ENCODE measurements at places on chromosomes 16 and 17.
A peak's percentile ranks its signal among the peaks of the same experiment; 100 is the strongest.

GRCh38 chr17:27423651-27424050 is 32.6 kb upstream of the KSR1 start:
- no peak for DNase-seq

DNA sequence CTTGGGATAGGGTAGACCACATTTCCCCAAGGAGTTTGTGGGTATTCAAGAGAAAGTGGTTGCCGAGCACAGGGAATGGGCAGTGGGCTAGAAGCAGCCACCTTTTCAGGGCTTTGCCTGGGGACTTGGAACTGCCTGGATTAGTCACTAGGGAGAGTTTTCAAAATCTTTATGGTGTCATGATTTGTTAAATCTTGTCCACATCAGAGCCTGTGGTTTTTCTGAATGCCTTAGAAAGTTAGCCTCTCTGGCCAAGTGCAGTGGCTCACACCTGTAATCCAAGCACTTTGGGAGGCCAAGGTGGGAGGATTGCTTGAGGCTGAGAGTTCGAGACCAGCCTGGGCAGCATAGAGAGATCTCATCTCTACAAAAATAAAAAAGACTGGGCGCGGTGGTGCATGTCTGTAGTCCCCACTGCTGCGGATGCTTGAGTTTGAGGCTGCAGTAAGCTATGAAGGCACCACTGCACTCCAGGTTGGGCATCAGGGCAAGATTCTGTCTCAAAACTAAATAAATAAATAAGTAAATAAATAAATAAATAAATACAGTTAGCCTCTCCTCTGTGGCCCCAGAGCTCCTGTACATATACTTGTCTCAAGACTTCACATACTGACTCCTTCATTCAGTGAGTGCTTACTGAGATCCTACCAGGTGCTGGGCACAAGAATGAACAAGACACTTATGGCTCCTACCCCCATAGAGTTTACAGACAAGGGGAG is 76.3 kb upstream of the HNF1B start:
- DNase-seq: no peak

DNA sequence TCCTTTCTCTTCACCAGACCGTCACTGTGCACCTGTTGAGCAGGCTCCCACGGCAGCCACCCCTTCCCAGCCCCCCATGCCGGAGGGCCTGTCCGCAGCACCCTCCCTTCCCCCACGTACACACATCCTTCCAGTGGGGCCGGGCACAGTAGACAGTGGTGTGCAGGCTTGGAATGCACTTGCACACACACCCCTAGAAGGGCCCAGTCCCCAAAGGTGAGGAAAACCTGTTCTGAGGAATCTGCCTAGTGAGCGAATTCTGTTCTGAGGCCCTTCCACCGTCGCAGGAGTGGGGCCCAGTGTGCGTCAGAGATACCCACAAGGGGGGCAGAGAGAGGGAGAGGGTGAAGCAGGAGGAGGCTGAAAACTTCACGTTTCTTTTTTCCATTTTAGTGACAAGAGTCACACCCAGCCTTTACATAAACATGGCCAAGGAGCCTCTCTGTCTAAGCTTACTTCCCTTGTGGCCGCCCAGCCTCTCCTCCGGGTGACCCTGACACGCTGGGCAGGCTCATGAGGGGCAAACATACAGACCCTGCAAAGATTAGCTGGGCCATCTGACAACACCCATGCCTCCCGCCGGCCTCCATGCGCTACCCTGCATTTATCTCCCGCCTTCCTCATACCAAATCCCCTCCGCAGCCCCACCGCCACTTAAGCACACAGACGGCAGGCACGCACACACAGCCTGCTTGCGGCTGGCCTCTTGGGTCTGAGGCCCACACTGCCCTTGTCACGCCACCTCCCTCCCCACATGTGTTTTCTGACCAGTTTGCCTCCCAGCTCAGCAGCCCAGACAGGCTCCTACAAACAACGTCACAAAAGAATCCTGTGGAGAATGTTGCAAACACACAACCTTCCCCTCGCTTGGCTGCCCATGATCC is 1.8 kb downstream of the ZBTB4 start:
- peak; percentile 53 for DNase-seq

- no peak for DNase-seq
Observed at GRCh38 chr17:30091771-30092170, 24.8 kb upstream of the NSRP1 start.

DNA sequence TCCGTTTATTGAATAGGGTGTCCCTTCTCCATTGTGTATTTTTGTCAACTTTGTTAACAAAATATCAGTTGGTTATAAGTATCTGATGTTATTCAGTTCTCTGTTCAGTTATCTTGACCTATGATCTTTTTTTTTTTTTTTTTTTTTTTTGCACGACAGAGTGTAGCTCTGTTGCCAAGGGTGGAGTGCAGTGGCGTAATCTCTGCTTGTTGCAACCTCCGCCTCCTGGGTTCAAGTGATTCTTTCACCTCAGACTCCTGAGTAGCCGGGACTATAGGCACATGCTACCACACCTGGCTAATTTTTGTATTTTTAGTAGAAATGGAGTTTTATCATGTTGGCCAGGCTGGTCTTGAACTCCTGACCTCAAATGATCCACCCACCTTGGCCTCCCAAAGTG is 215.8 kb downstream of the BCAS3 start:
- DNase-seq: no peak

DNA sequence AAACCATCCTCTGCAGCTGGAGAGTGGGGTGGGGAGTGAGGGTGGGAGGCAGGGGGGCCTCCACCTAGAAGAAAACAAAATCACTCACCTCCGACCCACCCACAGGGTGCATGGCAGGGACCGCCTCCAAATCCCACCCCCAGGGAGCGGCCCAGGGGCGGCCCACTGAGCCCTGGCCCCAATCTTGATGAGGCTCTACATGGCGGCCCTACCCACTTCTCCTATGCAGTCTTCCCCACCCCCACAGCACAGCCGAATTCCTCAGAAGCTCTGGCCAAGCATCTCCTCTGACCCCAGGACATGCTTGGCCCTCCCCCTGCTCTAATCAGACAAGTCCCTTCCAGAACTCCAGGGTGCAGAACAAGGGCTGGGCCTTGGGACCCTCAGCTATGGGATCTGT is 18.2 kb upstream of the FASN start:
- no peak for DNase-seq

DNA sequence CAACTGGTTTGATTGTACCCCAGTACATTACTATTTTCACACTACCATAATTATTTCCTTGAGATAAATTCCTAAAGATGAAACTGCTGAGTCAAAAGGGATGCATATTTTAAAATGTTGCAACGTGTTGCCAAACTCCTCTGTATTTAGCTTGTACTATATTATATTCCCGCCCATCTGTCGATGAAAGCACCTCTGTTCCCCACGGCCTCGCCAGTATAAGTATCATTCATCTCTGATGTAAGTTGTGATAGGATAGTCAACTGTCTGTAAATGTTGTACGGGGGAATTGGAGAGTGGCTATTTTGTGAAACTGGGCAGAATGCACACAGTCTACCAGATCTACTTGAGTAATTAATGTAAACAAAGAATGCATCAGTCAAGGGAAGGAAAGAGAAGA is 47.7 kb upstream of the TNRC6A start:
- no peak for DNase-seq

GRCh38 chr17:39236450-39236927 is 10.7 kb upstream of the STAC2 start:
- no peak for DNase-seq

DNA sequence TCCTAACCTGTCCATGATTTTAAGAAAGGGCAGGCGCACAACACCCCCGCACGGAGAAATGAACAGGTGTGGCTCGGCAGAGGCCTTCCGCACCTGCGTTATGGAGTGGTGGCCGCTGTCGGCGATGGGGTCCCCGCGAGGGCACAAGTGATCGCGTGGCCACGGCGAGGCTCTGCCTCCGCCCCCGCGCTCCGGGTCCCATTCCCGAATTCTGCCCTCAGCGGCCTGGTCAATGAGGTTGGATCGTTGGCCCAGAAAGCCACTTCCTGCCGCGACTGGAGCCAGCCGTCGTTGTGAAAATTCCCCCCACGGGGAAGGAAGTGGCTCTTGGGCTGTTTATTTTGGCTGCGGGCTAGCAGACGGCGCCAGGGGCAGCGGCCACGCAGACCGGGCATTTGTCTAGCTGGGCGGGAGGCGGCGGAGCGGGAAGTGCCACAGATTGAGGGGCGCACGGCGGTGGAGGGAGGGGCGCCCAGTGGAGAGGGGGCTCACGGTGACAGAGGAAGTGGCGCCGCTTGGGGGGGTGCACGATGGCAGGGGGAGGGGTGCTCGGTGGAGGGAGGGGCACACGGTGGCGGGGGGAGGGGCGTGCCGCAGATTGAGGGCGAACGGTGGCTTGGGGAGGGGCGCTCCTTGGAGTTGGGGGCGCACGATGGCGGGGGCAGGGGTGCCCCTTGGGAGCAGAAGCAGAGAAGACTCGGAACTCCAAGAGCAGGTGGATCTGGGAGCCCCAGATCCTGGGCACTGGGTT is 25.0 kb downstream of the MRC2 start:
- peak; percentile 50 for DNase-seq

DNA sequence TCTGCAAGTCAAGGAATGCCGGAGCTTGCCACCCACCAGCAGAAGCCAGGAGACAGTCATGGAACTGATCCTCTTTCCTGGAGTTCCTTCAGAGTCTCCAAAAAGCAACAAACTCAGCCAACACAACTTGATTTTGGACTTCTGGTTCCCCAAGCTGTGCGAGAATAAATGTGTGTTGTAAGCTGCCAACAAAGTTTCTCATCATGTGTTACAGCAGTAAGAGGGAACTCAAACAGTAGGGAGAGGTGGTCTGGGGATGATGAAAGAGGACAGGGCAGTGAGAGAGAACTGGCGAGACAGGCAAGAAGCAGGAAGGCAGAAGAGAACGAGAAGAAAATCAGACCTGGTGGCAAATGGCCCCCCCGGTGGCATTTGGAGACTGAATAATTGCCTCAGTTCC is 204.9 kb downstream of the MAF start:
- DNase-seq: no peak

GRCh38 chr17:10013365-10014112 is 108.5 kb upstream of the RCVRN start:
- DNase-seq: no peak

DNA sequence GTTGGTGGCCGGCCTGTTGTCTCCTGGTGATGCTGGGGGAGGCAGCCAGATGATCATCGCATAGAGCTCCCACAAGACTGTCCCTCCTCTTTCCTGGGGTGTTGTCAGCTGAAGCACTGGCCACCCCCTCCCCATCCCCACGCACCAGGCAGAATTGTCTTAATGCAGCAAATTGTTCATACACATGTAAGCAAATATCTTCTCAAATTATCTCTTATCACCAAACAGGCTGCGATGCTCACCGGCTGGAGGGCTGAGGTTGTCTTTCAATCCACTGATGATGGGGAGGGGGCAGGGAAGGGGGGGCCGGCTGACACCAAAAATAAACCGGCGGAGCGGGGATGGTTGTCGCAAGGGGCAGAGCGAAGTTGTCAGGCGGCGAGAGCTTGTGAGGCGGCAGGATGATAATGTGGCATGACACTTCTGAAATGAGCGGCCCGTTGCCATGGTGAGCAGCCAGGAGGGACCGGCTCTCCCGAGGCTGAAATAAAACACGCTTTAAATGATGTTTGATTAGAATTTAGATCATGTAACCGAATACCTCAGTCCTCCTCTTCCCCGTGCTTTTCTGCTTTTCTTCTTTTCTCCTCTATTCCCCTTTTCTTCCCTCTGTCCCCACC is 59.8 kb downstream of the MRM1 start:
- DNase-seq: no peak

- no peak for DNase-seq
Observed at GRCh38 chr17:76671912-76672262, 28.3 kb upstream of the ST6GALNAC1 start.

GRCh38 chr16:88700636-88701482 is 5.3 kb downstream of the RNF166 start:
- peak; percentile 94 for DNase-seq

GRCh38 chr17:82399041-82399441 is 19.1 kb upstream of the HEXD start:
- no peak for DNase-seq

- no peak for DNase-seq
Observed at GRCh38 chr17:48601207-48601538, 3.6 kb downstream of the HOXB6 start.

DNA sequence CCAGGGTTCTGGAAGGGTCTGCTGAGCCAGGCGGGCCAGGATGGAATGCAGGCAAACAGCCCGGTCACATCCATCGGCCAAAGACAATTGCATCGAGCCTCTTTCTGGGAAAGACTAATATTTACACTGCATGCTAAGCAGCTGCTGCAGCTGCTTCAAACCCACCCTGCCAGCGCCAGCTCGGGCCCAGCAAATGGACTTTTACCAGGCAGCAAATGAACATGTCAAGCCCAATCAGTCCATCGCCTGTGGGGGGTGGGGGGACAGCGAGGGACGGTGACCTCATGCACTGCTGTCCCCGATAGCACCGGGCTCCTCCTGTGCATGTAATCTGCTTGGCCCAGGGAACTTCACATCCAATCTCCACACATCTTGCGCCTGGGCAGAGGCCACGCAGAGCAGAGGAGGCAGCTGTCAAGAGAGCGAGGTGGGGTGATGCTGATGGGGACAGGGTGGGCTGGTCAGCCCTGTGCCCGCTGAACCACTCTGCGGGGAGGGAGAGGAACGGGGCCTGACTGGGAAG is 39.4 kb upstream of the CDH5 start:
- no peak for DNase-seq

DNA sequence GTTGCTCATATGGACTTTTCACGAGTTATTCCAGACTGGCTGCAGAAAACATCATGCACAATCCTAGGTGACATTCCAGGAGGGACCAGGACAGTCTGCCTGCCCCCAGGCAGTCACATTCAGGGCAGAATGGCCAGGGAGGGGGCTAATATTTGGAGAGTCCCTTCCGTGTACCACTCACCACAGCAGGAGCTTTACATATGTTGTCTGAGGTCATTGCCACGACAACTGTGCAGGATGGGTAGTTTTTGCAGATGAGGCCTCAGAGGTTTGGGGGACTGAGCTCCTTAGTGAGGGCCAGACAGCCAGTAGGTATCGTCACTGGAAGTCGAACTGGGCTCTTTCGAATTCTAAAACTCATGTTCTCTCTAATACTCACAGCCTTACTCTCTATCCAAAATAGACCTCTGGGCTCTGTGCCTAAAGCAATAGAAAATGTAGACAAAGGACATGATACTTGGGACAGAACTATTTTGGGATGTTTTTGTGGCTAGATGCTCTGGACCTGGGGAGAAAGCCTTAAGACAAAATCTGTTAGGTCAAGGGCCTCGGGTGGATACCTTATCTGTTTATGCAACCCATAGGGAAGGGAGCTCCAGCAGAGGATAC is 338.5 kb downstream of the MAF start:
- DNase-seq: no peak

- DNase-seq: no peak
Observed at GRCh38 chr17:76304226-76305134, 3.6 kb downstream of the QRICH2 start.

- no peak for DNase-seq
Observed at GRCh38 chr17:60599220-60599619, 773 bp upstream of the PPM1D start.

GRCh38 chr16:981695-982144 is at the start of gene SOX8:
Gene SOX8 (plus strand): TSS chr16:981770. CDS start chr16:981923, 153 bp downstream.
- no peak for DNase-seq

GRCh38 chr16:69040144-69040909 is 65.1 kb upstream of the HAS3 start:
- DNase-seq: no peak

GRCh38 chr17:44002141-44002848 is 2.1 kb upstream of the NAGS start:
- no peak for DNase-seq

All from activated naive CD8-positive, alpha-beta T cell treated with anti-CD3 and anti-CD28 coated beads for 36 hours (primary cell).